ENCODE measurements at places on chromosomes 4 and X.

- DNase-seq: no peak
These were observed 10.0 kb downstream of the QRFPR start for GRCh38 chr4:121370729-121371325.

- no peak for DNase-seq
These were observed 25.5 kb downstream of the GPRASP3 start for GRCh38 chrX:102745857-102746584.

GRCh38 chr4:41443340-41444079, 94.4 kb upstream of the LIMCH1 start:
- DNase-seq: no peak

DNA sequence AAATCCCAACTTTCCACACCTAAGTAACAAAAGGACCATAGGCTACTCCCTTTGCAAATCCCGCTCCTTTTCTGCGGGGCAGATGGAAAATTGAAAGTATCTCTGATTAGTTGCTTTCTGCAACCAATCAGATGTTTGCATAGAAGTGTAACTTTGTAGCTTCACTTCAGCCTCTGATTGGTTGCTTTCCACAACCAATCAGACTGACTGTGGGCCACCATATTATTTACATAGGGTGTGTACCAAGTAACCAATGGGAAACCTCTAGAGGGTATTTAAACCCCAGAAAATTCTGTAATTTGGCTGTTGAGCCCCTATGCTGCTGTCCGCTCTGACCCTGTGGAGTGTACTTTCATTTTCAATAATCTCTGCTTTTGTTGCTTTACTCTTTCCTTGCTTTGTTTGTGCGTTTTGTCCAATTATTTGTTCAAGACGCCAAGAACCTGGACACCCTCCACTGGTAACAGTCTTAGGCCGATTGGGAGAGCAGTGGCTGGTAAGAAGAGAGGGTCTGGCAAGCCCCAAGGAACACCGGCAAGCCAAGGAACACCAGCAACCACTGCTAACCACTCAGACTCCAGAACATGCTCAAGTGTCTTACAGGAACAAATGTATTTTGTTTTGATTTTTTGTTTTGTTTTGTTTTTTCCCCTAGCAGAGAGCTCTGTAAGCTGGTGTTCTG, 125.5 kb upstream of the MAP3K15 start:
- no peak for DNase-seq

- no peak for DNase-seq
These were observed 236.1 kb downstream of the SPRY1 start for GRCh38 chr4:123632693-123633030.

GRCh38 chr4:613126-613525, 12.2 kb upstream of the PDE6B start:
- DNase-seq: no peak

DNA sequence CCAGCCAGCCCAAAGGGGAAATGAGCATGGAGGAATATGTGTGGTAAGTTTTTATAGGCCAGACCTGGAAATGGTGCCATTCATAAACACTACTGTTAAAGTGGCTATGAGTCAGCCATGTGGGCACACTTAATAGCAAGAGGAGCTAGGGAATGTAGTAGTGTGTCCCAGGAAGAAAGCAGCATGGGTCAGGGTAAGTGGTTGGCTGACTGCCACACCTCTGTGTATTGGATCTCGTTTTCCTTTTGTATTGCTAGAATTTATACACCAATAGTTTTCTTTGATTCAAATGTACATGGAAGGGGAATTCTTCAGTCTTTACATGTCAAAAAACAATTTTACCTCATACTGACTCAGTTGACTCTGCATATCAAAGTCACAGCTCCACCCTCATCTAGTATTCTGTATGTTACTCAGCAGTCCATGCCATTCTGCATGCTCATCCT, 22.9 kb upstream of the SGMS2 start:
- DNase-seq: no peak

- no peak for DNase-seq
These were observed 185.4 kb downstream of the NWD2 start for GRCh38 chr4:37429906-37430305.

All from GM12891 (cell line).